ENCODE measurements at places on chromosomes 5 and 9.

DNA sequence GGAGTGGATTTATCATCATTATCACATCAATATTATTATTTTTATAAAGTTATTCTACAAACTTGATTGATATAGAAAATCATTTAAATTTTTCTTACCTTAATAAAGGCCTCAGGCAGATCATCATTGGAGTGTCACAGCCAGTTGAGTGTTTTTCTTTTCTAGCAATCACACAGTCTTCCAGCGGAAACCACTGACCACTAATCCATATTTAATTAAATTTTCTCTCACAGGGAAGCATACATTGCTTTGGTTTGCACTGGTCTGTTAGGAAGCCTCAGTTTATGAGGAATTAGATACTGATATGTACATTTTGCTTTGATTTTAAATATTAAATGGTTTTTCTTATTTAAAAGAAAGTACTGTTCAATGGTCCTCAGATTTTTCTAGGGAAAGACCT, 6.7 kb downstream of the SPZ1 start:
- no peak for DNase-seq

GRCh38 chr5:140175367-140176030, 511 bp downstream of the CYSTM1 start:
- DNase-seq: peak; percentile 64

DNA sequence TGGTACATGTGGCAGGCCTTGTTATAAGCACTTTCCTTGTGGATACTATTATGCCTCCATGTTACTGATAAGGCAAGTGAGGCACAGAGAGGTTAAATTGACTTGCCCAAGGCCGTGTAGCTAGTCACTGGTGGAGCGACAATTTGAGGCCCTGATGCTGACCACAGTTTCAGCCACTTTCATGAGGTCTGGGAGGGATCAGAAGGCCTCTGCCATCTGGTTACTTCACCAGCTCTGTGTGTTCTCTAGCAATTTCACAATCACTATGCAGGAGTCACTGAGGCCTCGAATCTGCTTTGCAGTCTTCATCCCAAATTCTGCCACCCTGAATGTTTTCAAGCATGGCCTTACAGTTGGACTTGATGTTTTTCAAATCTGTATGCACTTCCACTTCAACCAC, 9.1 kb downstream of the LRRC70 start:
- no peak for DNase-seq

DNA sequence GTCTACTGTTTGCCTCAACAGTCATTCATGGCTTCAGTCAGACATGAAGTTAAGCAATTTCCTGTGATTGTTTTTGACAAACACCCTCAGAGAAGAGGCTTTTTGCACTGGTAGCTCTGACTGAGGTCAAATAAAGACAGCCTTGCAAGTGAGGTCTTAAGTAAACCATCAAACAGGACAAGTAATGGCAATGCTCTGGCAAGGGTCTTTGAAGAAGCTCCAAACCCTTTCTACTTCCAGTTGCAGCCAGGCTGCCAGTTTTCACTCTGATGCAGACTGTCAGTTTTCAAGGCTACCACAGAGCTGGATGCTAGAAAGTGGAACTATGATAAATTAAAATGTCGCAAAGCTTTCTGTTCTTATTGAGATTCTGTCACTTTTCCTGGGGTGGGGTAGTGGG, 421.5 kb upstream of the PTGER4 start:
- DNase-seq: no peak

DNA sequence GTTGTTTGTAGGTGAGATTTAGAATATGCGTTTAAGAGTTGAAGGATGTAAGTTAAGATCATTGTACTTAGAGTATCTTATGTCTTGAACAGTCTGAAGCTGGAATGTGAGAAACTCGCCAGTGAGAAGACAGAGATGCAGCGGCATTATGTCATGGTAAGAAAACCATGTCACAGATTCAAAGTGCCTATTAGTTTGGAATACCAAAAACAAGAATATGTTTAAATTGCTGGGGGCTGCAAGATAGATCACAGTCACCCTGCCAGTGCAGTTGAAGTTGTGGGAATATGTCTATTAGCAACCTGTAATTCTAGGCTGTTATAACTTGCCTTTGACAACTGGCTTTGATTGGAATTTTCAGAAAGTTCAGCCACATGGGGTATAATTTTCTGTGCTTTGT, 3.0 kb downstream of the TLE4 start:
- no peak for DNase-seq

DNA sequence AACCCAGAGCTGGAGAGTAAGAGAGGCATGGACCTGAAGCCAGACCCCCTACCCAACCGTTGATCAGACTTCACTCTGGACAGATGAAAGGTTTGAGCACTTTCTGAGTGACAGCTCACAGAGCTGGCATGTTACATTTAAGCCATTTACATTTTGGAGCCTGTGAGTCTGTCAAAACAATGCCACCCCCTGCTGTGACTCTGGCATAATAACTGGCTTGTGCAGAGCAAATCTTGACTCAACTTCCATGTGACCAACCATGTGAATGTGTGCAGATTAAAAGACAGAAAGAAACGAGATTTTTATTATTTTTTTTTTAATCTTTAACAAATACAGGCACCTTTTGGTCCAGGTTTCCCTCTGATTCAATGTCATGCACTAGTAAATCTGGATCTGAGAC, 48.5 kb downstream of the MFAP3 start:
- no peak for DNase-seq

GRCh38 chr9:125332527-125332926, 70.9 kb downstream of the GAPVD1 start:
- DNase-seq: no peak

- DNase-seq: peak; percentile 69
Measured at GRCh38 chr9:96015876-96016686, 140.6 kb downstream of the ERCC6L2 start.

DNA sequence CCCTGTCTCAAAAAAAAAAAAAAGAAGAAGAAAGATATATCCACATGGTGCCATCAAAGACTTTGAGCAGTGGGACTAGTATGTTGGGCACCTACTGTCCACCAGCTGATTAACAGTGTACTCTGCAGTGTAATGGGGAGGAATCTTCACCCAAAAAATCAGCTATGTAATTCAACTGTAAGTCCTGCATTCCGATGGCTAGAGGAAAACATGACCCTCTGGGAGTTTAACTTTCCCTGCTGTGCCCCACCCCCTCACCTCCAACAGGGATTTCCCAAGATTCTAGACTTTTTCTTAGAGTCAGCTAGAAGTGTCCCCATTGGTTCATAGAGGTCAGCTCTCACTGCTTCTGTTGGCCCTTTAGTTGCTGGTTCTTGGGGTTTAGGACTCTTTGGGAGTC, 221.2 kb upstream of the CLINT1 start:
- no peak for DNase-seq

- DNase-seq: no peak
Measured at GRCh38 chr5:59300930-59301329, 592.6 kb downstream of the PDE4D start.

- no peak for DNase-seq
Measured at GRCh38 chr9:100689635-100690034, 111.8 kb downstream of the CAVIN4 start.

- DNase-seq: peak; percentile 36
Measured at GRCh38 chr5:97142521-97143254, at the start of gene LIX1. TSS of gene LIX1 (minus strand) at chr5:97142611. CDS start at chr5:97142576, 35 bp downstream.

DNA sequence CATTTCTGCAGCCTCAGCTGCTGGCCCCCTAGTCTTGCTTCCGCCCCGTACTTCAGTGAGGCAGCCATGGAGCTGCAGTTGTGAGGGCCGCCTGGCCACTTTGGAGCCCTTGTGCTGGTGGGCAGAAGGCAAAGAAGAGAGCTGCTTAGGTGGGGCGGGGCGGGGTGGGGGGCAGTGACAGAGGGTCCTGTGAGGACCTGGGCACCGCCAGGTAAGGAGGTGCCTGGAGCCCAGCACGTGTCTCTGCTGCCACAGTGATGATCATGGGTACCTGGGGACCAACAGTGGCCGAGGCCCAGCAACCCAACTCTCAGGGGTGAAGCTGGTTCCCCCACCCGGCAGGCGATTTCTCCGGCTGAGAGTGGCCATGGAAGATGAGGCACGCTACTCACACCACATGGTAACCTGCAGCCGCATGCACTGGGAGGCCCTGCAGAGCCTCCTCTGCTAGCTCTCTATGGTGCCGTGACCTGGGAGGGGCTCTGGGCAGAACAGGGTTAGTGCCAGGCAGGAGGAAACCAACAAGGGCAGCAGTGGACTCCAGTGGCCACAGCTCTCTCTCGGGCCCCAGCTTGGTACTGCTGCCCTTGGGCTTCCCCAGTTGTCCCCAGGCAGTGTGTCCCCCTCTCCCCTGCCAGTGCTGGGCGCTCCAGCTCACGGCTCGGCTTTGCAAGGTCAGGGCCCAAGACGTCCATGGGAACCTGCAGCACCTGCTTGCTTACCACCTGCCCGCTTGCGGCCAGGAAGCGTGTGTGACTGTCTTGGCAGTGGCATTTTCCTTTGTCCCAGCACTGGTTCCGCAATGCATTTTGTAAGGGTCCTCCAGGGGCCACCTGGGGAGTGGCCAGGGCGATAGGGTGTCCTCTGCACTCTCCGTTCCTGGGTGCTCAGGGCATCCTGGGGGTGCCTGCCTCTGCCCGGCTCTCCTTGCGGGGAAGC, 24.0 kb downstream of the NDUFS6 start:
- DNase-seq: no peak

- no peak for DNase-seq
Measured at GRCh38 chr5:68476854-68477253, 261.3 kb downstream of the PIK3R1 start.

GRCh38 chr9:100575765-100576386, 2.0 kb upstream of the CAVIN4 start:
- DNase-seq: no peak

DNA sequence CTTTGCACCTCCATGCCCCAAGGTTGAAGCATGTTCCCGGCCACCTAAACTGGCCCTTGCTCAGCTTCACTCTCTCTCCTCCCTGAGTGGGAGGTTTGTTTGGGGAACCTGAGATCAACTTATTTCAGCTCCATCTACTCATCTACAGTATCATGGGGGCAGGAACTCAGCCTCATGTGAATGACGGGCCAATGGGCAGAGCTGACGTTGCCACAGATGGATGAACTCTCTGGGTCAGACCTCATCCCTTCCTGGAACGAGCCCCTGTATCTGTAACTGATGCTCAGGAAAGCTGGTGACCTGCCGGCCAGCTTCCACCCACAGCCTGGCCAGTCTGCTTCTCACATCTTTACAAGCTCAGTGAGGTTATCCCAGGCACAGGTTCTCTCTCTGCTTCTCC, 369.6 kb downstream of the IRX2 start:
- DNase-seq: no peak

DNA sequence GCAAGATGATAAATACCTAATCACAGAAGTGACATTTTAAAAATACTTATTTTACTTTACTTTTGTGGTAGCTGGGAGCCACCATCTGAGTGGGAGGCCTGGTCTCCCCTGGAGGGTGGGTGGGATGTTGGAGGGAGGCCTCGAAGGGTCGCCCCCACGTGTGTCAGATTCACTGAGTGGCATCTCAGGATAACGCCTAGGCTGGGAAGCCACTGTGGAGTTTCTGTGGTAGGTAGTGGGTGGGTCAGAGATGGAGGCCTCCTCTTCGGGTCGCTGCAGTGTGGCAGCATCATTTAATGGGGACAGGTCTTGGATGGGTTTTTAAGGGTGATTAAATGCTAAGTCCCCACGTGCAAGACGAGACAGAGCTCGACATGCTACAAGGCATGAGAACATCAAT, 1154.8 kb upstream of the CDH18 start:
- DNase-seq: no peak

DNA sequence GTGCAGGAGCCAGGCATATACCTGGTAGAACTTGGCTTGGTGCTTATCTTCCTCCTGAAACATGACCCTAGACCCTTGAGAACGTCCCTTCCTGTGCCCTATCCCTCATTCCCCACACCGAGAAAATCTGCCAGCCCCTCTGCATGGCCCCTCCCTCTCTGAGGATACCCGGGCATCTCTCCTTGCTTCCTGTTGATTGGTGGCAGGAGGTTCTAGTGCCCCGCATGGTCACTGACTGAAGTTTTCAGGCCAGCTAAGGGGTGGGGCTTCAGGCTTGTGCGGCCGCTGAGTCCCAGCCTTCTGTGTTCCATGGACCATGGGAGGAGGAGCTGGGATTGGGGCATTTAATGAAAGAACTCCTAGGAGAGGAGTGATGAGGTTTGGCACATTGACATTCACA, 22.8 kb downstream of the IGIP start:
- DNase-seq: no peak

DNA sequence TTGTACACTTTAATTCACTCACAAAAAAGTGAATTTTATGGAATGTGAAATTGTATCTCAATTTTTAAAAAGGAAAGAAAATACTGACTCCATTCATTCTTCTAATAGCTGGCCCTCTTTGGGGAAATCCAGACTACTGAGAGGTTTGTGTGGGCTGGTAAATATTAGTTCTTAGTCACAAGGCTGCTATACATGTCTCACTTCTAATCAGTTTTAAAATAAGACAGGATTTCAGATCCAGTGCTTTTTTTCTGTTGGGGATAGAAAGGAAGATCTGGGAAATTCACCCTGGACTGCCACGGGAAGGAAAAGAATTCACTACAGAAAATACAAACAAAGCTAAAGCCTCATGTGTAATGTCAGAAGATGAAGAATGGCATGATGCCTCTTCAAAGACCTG, 32.7 kb upstream of the ADAMTSL1 start:
- DNase-seq: no peak
